Cardiac muscle cell (in vitro differentiated cells and primary cell): ENCODE measurements at places on chromosomes 5 and 9. TPM values are rescaled to one million over a fixed set of nuclear protein-coding genes. Genes with fewer than 3 reads are reported as not detected.

The CAMK2A gene
- 11.8 and 19.0 TPM in 2 replicates for polyA plus RNA-seq

The PRLR gene
- not detected in 2 replicates for polyA plus RNA-seq

The MARCHF11 gene
- 5.4 and 6.4 TPM in 2 replicates for polyA plus RNA-seq

The SPTAN1 gene
- 118 TPM in 2 replicates for polyA plus RNA-seq

The PCDHGB2 gene
- 1.0 and 2.8 TPM in 2 replicates for polyA plus RNA-seq

The ALAD gene
- polyA plus RNA-seq = 17.3 and 20.3 TPM in 2 replicates

The SPINK7 gene
- polyA plus RNA-seq = not detected in 2 replicates

The OR2S2 gene
- polyA plus RNA-seq = not detected in 2 replicates

The MYORG gene
- polyA plus RNA-seq = 1.1 and 1.2 TPM in 2 replicates

The MED10 gene
- 55.0 and 63.9 TPM in 2 replicates for polyA plus RNA-seq

The BNC2 gene
- 0.55 and 1.5 TPM in 2 replicates for polyA plus RNA-seq

The ECSCR gene
- polyA plus RNA-seq = 0.97 and 1.5 TPM in 2 replicates

The DBH gene
- 0.04 and 0.07 TPM in 2 replicates for polyA plus RNA-seq

The INSL4 gene
- polyA plus RNA-seq = not detected in 2 replicates

The GZMA gene
- not detected in 2 replicates for polyA plus RNA-seq

DNA sequence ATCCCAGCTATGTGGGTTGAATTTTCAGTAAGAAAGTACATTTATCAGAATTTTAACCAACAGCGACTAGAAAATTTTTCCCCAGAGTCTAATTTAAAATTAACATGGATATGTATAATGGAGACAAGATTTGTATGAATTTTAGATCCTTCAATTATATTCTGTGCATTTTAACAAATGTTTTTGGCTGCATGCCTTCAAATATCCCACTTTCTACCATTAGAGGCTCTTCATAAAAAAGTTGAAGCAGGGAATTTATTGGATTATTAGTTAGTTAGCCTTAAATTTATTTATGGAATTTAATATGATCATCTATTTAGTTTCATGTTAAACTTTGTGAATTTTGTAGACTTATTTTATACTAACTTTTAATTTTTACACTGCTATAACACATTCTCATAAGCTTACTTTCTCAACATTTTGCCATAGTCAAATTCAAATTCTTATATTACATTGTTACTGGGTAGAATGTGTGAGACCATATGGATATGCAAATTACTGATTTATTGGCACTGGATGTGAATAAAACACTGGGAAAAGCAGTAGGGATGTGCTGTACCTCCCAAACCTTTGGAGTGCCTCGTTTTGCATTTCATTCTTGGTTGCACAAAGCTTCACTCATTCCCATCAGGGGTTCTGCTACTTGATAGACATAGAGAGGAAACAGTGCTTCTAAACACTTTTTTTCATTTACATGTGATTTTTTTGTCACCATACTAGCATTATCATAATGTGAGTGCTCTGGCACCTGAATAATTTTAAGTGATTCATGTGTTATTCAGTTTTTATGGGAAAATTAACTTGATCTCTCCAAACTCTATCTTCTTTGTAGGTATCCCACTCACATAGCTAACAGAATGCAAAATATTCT, 491.8 kb upstream of the COX7C start:
- DNase-seq = no peak

DNA sequence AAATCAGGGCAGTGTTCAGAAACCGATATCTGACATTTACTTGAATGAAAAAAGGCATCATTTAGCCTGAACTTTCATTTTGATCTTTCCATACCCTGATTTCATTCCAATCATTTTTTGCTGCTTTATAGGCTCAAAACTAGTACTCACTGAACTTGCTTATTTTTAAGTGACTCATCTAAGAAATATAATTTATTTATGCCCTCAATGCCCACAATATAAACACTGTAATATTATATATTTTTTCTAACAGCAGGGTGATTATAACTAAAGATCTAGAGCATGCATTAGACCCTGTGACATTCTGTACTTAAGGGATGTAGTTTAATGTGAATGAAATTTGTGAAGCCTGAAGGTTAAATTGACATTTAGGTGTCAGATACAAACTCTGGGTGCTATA, 446.1 kb upstream of the CDH10 start:
- no peak for DNase-seq

DNA sequence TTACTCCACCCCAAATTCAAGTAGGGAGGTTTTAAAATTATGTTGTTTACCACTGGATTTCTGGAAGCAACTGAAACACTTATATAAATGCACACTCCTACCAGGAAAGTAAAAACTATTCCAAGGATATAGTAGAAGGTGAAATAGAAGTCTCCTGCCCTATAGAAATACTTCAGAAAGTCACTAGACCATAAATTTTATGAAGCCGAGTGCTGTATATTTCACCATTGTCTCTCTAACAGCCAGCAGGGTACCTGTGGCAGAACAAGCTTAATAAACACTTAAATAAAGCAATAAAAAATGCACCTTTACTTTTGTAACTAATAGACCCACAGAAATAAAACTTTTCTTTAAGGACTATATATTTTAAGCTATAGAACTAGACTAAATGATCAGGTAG, 631.6 kb downstream of the PDE4D start:
- DNase-seq = no peak

DNA sequence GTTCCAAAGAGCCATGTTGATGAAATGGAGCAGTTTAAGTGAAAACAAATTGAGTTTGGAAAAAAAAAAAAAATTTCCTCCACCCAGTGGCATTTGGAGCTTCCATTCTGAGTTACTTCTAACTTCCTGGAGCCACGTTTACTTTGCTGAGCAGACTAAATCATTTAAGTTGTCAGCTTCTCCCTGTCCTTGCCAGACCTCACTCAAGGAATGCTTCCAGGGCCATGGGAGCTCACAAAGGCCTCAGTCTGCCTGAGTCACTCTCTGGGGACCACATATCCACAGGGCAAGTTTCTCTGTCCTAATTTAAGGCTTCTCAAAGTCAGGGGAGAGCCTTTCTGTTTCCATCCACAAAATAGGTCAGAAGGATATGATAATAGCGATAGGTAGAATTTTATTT, 210.3 kb upstream of the TNC start:
- peak; percentile 2 for DNase-seq

DNA sequence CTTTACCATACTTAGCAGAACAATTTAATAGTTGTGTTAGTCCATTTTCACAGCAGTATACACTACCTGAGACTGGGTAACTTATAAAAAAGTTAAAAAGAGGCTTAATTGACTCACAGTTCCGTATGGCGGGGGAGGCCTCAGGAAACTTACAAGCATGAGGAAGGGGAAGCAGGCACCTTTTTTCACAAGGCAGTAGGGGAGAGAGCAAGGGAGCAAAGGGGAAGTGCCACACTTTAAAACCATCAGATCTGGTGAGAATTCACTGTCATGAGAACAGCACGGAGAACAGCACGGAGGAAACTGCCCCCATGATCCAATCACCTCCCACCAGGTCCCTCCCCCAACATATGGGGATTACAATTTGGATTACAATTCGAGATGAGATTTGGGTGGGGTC, 269.9 kb downstream of the MTRR start:
- no peak for DNase-seq

GRCh38 chr9:37939575-37940095, 35.7 kb upstream of the SLC25A51 start:
- no peak for DNase-seq

- DNase-seq = no peak
Observed at GRCh38 chr9:4117835-4118610, 181.8 kb downstream of the GLIS3 start.

DNA sequence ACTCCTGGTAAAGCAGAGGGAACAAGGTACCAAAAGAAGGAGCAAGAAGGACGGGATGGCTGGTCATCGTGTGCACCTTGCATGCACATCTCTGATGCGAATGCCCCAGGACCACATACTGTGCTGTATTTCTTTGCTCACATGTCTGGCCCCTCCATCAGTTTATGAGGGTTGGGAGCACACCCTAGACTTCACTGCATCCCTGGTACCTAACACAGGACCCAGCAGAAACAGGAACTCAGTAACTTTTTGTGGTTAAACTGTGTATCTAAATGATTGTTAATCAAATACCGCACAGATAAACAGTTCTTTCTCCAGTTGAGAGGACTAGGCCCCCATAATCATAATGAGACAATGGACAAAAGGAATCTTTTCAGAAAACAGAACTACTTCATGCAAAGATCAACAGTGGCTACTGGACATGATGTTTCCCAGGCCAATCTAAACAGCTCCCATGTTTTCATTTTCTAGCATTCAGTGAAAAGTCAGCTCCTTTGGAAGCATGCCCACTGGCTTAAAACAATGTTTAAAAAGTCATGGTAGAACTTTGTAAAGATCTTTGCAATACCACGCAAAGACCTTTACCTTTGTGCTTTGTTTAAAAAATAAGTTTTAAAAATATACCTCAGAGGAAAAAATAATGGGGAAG, 55.5 kb upstream of the IFNK start:
- no peak for DNase-seq

GRCh38 chr9:10843151-10843550, 230.3 kb upstream of the PTPRD start:
- no peak for DNase-seq

DNA sequence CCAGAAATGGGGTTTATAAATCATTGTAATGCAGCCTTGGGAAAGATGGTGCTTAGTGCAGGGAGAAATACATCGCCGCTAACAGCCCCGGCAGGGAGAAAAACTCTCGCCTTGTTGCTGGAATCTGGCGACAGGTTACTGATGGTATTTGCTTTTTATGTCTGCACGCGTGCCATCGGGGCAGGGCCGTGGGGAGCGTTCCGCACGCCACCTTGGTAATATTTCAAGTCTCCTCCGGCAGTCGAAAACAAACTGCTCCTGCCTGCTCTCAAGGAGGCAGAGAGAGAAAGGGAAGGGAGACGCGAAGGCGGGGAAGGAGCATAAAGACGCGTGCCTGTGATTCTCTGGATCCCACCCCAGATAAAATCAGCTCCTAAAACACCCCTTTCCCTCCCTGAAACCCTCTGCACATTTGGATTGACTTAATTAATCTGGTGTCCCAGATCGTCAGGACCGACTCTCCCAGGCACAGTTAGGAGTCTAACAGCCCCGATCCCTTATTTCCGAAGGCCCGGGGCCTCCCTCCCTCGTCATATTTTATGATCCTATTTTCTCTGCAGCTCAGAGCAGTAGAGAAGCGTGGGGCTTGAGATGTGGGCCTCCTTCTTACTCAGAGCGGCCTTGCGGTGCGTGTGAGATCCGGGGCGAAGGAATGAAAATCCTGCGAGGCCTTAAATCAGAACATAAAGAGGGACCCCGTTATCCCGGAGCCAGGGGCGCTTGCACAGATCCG, 47.7 kb downstream of the CFAP77 start:
- no peak for DNase-seq

- no peak for DNase-seq
Observed at GRCh38 chr5:10633271-10634049, 69.6 kb downstream of the ANKRD33B start.

- DNase-seq = peak; percentile 76
Observed at GRCh38 chr5:30040488-30041118, 1152.9 kb upstream of the CDH6 start.

DNA sequence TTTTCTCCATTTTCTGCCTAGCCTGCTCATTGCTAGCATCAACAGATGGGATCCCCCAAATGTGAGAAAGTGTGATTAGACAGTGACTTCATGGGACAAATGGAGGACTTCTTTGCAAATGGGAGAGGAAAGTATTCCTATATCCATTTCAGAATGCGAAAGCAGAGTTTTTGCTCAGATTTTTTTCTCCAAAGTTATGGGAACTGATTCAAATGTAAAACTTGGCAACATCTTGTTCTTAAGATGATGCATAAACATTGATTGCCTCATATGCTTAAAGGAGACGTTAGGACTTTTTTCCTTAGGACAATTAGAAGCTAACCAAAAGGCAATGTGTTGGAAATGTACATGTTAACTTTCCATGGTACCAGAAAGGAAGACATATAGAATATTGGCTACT, 704.3 kb upstream of the ZNF608 start:
- no peak for DNase-seq

- DNase-seq = no peak
Observed at GRCh38 chr9:126347093-126347492, 20.5 kb downstream of the MVB12B start.

- no peak for DNase-seq
Observed at GRCh38 chr5:159564031-159564430, 233.7 kb upstream of the IL12B start.

GRCh38 chr5:38426490-38426889, 130.0 kb downstream of the LIFR start:
- DNase-seq = peak; percentile 42

- no peak for DNase-seq
Observed at GRCh38 chr9:19728101-19728500, 60.7 kb downstream of the SLC24A2 start.

DNA sequence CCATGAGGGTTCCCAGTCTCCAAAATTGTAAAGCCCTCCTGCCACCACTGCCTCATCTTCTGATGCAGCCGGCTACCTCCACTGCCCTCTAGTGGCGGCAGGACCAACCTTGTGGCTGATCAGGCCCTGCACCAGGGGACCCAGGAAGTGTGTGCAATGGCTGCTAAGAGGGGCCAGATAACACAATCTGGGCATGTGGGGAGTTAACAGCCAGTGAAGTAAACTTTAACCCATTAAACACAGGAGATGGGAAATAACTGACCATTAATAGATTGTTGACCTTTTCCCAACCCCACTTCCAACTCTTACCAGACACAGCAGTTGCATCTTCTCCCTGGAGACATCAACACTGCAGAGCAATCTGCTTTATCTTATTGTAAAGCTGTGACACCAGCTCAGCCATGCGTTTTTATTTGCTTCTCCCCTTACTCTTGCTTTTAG, 63.3 kb downstream of the FREM1 start:
- peak; percentile 66 for DNase-seq

- peak; percentile 11 for DNase-seq
Observed at GRCh38 chr9:76980566-76980965, 38.9 kb upstream of the FOXB2 start.

DNA sequence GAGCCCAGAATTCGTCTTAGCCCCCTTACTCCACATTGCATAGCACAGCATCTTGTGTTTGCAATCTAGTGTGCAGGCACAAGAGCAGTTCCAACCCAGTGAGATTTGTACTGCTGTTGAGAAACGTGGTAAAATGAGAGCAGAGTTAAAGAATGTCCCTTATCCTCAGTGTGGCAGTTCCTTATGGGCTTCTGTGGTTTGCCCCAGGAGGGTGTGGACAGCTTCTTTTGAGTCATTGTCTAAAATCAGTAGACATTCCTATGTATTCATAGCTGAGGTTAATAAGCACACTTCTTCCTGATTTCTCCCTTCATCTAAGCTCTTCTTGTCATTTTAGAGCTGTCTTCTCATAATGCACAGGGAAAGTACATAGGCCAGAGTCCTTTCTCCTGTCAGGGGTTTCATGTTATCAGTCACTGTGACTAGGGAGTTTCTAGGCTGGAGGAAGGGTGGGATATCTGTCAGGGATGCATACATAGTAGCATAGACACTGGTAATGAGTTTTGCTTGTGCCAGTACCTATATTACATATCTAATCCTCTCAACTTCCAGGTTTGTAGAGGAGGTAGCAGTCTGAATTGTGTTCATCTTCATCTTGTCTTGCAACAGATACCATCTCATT, 2.0 kb upstream of the CAVIN4 start:
- peak; percentile 54 for DNase-seq

DNA sequence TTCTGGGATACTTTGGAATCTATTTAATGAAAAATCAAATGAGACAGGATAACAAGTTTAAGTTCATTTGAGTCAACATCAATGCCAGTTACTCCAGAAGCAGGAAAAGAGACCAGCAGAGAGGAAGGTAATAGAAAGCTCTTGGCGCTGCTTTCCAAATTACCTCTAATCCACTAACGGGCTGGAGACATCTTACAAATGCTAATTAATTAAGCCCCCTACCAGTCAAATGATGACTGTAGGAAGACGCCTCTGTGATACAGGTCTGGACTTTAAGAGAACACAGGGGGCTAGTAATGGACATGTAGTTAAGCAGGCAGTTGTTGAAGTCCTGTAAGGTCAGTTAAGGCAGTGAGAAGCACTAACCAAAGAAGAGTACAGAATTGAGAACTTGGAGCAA, 65.3 kb upstream of the HTR4 start:
- no peak for DNase-seq

GRCh38 chr5:8905021-8905420, 640.9 kb downstream of the SEMA5A start:
- DNase-seq = peak; percentile 5
